ENCODE measurements at places on chromosomes 3 and 15. TPM values are rescaled to one million over a fixed set of nuclear protein-coding genes. Genes with fewer than 3 reads are reported as not detected.

The ASB14 gene
- polyA plus RNA-seq: 0.11 TPM

The ALDH1A3 gene
- polyA plus RNA-seq: 12.7 TPM

GRCh38 chr3:183061391-183062172, 37.7 kb downstream of the MCCC1 start:
- no peak overlapping the region for H3K4me3 ChIP-seq
- no peaks in the 10 kb centered on the region for H3K27me3 ChIP-seq
- no peak for DNase-seq
- no peaks in the 10 kb centered on the region for H3K4me1 ChIP-seq
- H3K27ac ChIP-seq: no peak overlapping the region

The CKMT1B gene
- polyA plus RNA-seq: 8.5 TPM

GRCh38 chr3:20739814-20740213, 553.8 kb upstream of the SGO1 start:
- no peak overlapping the region for H3K27ac ChIP-seq
- no peak overlapping the region for H3K4me3 ChIP-seq
- H3K27me3 ChIP-seq: no peaks in the 10 kb centered on the region
- no peaks in the 10 kb centered on the region for H3K36me3 ChIP-seq
- DNase-seq: no peak

The DLEC1 gene
- 0.75 TPM for polyA plus RNA-seq

GRCh38 chr3:190382082-190382481, 5.9 kb upstream of the CLDN16 start:
- H3K27ac ChIP-seq: no peak overlapping the region
- H3K27me3 ChIP-seq: no peaks in the 10 kb centered on the region
- no peaks in the 10 kb centered on the region for H3K36me3 ChIP-seq
- DNase-seq: no peak
- no peaks in the 10 kb centered on the region for H3K4me1 ChIP-seq

GRCh38 chr15:62914461-62915079, 128.0 kb upstream of the TPM1 start:
- peaks cover 18% of the 10 kb centered on the region for H3K4me1 ChIP-seq
- H3K27ac ChIP-seq: no peak overlapping the region
- no peaks in the 10 kb centered on the region for H3K27me3 ChIP-seq
- H3K36me3 ChIP-seq: no peaks in the 10 kb centered on the region
- no peak overlapping the region for H3K4me3 ChIP-seq
- DNase-seq: no peak

The P3H2 gene
- polyA plus RNA-seq: 5.0 TPM

The CCR9 gene
- polyA plus RNA-seq: not detected

DNA sequence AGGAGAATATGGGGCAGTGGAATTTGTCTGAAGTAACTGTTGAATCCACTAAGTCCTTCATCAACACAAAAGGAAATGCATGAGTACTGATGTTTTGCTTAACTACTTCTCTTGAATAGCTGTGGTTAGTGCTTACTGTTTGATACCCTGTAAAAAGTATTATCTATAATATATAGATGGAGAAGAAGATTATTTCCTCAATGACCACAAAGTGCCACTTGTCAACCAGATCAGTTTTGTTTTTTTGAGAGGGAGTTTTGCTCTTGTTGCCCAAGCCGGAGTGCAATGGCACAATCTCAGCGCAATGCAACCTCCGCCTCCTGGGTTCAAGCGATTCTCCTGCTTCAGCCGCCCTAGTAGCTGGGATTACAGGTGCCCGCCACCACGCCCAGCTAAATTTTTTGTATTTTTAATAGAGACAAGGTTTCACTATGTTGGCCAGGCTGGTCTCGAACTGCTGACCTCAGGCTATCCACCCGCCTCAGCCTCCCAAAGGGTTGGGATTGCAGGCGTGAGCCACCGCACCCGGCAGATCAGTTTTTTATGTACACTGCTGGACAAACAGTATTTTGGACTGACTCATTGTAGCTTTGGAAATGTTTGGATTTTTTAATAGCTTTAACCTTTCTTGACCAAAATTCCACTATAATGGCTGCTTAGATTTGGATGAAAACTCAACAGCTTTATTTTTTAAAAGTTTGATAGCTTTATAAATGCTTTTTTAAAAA, 1.5 kb upstream of the RPLP1 start:
- no peak overlapping the region for H3K4me3 ChIP-seq
- H3K4me1 ChIP-seq: peaks cover 21% of the 10 kb centered on the region
- no peak for DNase-seq
- no peak overlapping the region for H3K27ac ChIP-seq
- H3K27me3 ChIP-seq: no peaks in the 10 kb centered on the region

GRCh38 chr15:90154861-90155626, 46.1 kb upstream of the SEMA4B start:
- DNase-seq: peak; percentile 74
- H3K27me3 ChIP-seq: no peaks in the 10 kb centered on the region
- no peaks in the 10 kb centered on the region for H3K36me3 ChIP-seq
- H3K4me1 ChIP-seq: peaks cover 40% of the 10 kb centered on the region

- H3K36me3 ChIP-seq: no peaks in the 10 kb centered on the region
- no peaks in the 10 kb centered on the region for H3K27me3 ChIP-seq
- H3K4me3 ChIP-seq: no peak overlapping the region
- DNase-seq: no peak
- no peak overlapping the region for H3K27ac ChIP-seq
- no peaks in the 10 kb centered on the region for H3K4me1 ChIP-seq
These were observed 527.5 kb downstream of the NAALADL2 start for GRCh38 chr3:175386630-175387029.
